Thymus (tissue), 14 donors: ENCODE measurements at places on chromosomes 4 and X.

GRCh38 chrX:63186137-63186536 is 165.0 kb downstream of the SPIN4 start:
- no peak for DNase-seq

DNA sequence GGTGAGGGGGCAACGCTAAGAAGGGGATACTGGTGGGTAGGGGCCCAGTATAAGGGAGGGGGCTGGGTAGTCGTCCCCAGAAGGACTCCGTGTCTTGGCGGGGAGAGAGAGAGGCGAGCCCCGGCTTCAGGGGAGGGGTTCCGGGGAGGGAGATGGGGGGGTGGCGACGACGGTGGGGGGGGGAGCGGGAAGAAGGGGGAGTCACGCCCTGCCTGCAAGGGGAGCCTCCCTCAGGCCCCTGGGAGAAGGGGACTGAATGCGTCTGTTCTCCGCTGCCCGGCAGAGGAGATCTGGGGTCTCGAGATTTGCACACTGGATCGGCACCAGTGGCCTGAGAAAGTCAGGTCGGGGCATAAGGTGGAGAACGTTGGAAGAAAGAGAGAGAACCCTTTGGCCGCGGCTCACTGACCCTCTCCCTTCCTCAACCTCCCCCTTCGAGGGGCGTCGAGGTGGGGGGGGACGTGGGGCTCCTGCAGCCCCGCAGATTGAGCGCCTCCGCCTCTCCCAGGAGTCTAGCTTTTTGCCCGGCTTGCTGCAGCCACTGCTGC is 609 bp upstream of the BCORL1 start:
- peak; percentile 3 for DNase-seq

- no peak for DNase-seq
Observed at GRCh38 chr4:128871948-128872347, 62.4 kb downstream of the JADE1 start.

- no peak for DNase-seq
Observed at GRCh38 chrX:129748305-129748704, 9.5 kb downstream of the XPNPEP2 start.

- no peak for DNase-seq
Observed at GRCh38 chr4:46508216-46508615, 118.3 kb upstream of the GABRA2 start.

GRCh38 chr4:58636381-58636780 is 1526.2 kb upstream of the IGFBP7 start:
- DNase-seq, result no peak

DNA sequence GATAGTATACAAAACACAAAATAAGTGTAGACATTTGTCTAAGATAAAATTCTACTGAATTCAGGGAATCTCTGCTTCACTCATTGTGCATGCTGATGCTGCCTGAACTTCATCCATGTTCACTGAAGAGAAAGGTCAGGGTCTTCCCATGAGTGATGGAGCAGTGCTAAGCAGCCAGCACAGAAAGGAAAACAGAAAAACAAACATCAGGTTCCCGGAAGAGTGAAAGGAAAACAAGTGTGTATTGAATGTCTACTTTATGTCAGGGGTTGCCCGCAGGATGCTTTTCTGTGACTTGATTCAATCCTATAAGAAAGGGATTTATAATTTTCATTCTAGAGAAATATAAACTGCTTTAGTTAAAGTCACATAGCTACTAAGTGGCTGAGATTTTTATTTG is 522.4 kb downstream of the RAB28 start:
- DNase-seq, result no peak

DNA sequence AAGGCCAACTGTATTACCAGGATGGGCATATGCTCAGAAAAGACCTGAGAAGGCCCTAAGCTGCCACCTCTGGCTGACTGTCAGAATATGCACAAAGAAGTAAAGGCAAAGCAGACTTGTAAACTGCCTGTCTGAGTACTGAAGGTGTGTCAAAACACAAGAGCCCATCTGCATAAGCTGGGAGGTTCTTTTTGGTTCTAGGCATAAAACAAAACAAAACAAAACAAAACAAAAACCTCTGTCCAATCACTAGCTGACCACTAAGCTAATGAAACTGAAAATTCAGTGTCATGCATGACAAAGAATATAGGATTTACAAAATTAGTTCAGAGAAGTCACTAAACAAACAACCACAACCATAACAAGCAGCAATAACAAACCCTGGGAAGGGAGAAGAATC is 20.6 kb downstream of the SH3D19 start:
- DNase-seq, result no peak

DNA sequence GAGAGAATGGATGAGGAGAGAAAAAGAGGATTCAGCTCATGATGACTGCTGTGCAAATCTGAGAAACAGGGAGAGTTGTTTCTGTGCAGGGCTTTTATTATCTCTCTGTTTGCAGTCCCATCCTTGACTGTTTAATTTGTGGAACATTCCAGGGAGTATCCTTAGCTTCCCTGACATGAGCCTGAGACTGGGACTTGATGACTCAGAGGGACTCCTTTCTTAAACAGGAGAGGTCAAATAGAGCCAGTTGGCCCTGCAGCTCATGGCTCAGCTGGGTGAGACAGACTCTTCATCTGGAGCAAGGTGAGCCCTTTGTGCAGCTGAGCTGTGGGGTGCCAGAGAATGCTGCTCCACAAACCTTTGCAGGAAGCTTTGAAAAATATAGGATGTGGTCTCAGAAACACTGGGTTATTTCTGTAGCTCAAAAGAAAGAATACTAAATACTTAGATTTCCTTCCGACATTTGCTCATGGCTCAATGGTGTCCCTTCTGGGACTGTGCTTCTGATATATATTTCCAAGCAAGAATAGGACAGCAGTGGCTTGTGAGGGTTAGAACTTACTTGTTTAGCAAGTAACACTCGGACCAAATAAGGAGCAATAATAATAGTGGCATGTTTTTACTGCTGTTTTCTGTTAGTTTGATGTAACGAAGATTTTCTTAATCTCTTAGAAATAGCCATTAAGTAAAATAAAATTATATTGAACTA is 14.5 kb downstream of the ARHGAP24 start:
- no peak for DNase-seq

GRCh38 chr4:147639388-147639787 is 22.2 kb downstream of the TMEM184C start:
- no peak for DNase-seq

DNA sequence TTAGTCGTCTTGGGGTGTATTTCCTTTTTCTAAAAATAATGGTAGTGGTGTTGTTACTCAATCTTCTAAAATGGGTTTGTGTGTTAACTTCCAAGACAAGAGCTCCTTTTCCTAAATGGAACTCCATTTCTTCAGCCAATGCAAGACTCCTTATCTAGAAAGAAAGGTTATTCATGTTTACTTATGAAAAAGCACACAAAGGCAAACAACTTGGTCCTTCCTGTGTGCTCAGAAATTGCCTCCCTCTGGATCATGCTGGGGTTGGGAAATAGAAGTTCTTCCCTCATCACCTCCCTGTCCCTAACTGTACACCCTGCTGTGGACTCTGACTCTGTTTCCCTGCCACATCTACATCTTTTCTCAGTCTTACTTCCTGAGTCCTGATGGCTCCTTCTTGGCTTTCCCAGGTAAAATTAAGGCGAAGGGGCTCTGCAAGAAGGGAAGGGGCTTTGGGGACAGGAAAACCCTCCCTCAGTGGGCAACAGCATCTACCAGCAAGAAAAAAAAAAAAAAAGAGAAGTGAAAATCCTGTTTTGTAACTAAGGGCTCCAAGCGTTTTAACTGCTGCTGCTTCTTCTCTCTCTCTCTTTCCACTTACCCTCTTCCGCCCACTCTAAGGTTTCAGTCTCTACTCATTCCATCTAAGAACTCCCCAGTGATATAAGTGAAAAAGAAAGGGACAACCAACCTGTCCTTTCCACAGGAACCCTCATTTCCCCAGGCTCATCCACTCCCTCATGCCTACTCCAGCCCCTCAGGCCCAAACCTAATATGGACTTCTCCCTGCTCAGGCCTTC is 19.8 kb upstream of the TASL start:
- DNase-seq, result no peak

- DNase-seq, result no peak
Observed at GRCh38 chr4:165207016-165207430, 338 bp upstream of the KLHL2 start.

GRCh38 chr4:171857302-171858012 is 44.3 kb downstream of the GALNTL6 start:
- DNase-seq, result no peak

GRCh38 chr4:62366939-62367338 is 1166.8 kb downstream of the ADGRL3 start:
- DNase-seq, result no peak

- peak; percentile 66 for DNase-seq
Observed at GRCh38 chrX:134172588-134173259, 64.3 kb upstream of the CCDC160 start.

DNA sequence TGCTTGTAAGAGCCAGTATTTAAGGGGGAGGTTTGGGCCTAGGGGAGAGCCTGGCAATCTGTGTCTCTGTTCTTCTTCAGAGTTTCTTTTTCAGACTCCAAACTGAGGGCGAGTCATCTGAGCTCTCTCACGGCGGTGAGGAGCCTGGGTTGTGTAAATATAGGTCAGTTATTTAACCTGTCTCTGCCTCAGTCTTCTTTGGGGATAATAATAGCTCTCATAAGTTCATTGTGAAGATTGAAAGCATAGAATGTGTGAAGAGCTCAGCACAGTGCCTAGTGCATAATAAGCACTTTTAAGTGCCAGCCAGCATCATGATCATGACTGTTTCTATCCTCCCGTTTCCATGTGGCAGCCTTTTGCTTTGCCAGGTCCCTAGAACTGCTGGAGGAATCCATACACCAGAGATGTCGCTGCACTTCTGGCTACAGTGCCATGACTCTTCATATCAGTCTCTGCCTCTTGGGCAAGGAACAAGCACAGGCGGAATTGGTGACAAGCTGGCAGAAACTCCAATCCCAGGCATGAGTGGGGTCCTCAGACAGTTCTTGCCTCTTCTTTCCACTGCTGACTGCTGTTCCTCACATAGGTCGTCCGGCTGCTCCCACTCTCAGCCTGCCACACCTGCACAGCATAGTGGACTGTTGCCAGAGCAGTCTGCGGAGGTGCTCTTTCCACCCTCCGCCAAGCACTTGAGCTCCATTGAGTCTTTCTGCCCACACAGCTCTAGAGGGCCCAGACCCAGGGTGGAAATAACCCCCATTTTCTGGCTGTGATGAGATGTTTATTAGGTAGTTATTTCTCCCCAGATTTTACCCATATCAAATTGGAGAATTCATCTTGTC is 103.7 kb upstream of the MAML3 start:
- no peak for DNase-seq

GRCh38 chr4:140252742-140253555 is 99.0 kb upstream of the MAML3 start:
- DNase-seq, result no peak

DNA sequence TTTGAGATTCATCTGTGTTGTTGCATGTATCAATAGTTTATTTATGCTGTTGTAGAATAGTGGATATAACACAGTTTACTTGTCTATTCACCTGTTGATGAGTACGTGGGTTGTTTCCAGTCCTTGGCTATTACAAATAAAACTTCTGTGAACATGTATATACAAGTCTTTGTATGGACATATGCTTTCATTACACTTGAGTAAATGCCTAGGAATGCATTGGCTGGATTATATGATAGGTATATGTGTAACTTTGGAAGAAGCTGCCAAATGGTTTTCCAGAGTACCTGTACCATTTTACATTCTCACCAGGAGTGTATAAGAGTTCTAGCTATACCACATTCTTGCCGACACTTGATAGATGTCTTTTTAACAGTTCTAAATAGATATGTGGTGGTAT is 16.5 kb downstream of the ART3 start:
- no peak for DNase-seq

GRCh38 chr4:24094726-24095125 is 204.9 kb upstream of the PPARGC1A start:
- no peak for DNase-seq

DNA sequence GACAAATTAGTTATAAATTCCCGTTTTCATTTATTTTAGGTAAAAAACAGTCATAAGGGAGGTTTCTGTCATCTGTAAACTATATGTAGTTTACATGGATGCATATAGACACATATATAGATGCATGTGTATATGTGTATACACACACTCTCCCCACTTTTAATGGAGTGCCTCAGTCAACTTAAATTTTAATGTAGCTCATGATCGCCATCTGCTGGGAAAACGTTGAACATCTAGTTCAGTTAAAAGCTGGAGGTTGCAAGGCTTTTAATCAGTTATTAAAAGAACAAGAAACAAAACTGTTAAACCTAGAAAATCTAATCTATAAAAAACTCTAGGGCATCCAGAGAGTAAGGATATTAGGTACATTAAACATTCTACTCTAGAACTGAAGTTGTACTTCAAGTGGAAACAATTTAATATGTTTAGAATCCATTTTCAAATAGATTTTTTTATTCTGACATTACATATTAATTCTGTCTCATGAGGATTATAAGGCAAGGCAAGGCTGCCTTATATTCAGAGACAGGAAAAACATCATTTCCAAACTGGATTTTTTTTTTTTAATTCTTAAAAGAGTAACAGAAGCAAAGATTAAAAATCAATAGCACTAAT is 122.6 kb downstream of the SHISA3 start:
- peak; percentile 67 for DNase-seq

GRCh38 chr4:165926307-165926706 is 53.3 kb downstream of the TLL1 start:
- DNase-seq, result no peak
